Activated T-helper 9 cell treated with anti-CD3 and anti-CD28 coated beads, Interleukin-2, amount 50 U/mL, for 16 hours (primary cell): ENCODE measurements at places on chromosomes 2 and 18.

DNA sequence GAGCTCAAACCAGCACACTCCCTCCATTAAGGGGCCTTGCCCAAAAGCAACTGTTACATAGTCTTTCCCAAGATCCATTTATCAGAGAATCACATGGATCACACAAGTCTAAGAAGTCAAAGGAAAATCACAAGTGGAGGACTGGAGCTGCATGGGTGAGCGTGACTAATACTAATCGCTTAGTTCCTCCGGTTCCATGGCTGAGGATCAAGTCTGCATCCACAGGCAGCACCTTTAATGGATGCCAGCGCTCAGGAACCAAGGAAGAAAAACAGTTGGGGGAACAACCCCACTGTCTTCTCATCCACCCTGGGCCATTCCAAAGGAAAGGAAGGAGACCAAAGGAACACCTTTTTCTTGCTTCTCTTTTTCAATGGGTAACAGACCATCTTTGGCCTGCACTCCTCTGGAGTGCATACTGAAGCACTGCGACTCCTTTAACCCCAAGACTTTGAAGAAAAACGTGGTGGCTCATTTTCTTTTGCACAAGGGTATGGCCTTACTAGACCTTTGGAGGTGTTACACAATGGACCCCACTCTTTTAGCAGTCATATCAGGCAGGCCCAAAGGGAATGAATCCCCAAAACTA, 9.2 kb upstream of the WDR33 start:
- DNase-seq, result no peak

- DNase-seq, result no peak
Measured at GRCh38 chr2:127640082-127641072, 5.6 kb upstream of the GPR17 start.

DNA sequence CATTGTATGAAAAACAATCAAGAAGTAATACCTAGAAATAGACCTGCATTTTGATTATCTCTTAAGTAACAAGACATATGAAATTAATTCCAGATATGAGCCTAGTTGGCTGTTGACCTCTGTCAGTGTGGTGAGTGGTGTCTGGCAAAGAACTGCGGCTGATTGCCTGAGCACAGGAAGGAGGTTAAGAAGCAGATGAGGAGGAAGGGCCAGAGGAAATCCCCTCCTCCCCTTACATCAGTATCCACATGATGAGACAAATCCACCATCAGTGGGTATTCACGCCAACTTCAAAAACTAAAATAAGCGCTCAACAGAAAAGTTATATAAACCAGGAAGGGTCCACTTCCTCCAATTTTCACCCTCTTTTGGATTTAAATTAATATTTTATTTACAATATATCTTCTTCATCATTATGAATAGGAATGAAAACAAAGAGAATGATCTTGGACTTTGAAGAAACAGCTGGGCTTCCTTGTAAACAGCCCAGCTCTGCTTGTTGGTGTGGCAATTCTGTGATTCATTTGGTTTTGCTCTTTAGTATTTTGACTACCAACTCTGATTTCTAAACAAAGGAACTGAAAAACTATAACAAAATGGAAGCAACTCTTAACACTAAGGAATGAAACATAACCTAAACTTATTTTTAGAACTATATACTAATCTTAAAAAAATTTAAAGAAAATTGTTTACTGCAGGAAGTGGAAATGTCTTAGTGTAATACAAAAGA, 27.3 kb downstream of the RFTN2 start:
- no peak for DNase-seq

DNA sequence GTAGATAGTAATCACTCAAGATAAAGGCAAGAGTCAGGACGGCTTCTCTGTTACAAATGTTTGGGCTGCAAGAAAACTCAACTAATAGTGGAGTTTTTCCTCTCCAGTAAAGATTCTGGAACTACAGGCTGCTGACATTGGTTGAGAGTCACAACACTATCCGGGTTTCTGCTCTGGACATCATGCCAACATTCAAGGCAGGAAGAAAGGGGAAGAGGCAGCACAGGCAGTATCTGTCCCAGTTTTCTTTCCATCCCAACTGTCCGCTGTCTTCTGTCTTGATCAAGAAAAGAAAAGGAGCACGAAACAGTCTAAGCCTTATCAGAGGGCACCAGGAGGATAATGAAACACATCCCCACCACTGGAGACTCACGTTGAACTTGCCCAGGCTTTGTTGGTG, 132.1 kb downstream of the MAIP1 start:
- DNase-seq, result no peak

DNA sequence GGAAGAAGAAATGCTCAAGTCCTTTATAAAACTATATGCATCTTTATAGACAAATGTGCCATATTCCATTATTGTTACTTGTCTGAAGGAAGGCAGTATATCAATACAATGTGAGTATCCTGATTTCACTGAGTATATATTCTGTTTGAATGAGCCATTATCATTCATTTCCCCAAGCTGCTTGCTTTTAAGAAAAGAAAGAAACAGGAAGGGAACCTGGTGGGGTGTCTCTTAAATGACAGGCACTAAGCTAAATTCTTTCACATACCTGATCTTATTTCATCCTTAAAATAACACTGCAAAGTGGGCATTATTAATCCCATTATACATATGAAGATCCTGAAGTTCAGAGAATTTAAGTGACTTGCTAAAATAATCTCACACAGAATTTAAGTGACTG, 307.9 kb downstream of the SLC8A1 start:
- DNase-seq, result no peak

DNA sequence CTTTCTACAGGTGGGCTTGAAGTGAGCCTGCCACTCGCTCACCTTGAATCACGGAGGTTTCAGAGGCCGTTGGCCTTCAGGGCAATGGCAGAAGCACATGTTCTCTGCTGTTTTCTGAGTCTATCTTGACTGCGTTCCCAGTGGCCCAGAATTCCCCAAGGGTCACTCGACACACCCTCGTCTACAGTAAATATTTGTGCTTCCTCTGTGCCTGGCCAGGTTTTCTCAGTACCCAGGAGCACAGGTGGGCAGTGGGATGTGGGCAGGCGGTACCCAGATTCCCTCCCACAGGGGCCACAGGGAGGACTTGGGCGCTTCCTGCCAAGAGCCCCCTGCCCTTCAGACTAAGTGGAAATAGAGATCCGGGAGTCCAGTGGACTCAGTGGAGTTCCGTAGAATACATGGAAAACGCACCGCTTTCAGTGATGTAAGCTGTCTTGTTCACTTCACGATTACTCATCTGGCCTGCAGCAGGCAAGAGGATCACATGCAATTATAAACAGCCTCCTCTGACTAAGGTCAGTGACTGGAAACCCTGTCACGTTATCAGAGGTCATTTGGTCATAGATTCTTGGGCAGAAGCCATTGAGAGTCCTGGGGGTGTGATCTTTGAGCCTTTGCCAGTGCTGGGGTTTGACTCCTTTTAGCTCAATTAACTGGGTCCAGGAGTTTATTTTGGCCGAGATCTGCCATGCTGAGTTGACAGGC, 179.8 kb downstream of the NEDD4L start:
- no peak for DNase-seq

GRCh38 chr2:45001869-45002385, 7.3 kb downstream of the SIX2 start:
- no peak for DNase-seq

GRCh38 chr2:145360129-145360790, 840.3 kb upstream of the ZEB2 start:
- no peak for DNase-seq

- no peak for DNase-seq
Measured at GRCh38 chr18:68233018-68233417, 481.9 kb downstream of the TMX3 start.

DNA sequence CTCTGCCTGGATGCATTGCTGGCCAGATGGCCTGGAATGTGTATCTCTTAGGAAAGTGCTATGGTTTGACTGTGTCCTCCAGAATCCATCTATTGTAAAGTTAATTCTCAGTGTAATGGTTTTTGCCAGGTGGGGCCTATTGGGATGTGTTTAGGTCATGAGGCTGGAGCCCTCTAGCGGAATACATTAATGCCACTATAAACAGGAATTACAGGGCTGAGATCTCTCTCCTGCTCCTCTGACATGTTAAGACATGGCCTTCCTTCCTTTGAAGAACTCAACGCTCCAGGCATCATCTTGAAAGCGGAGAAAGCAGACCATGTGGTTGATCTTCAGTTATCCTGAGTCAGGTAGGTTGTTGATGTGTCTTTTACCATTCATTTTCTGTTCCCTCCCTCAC, 276.4 kb downstream of the RPIA start:
- DNase-seq, result no peak

DNA sequence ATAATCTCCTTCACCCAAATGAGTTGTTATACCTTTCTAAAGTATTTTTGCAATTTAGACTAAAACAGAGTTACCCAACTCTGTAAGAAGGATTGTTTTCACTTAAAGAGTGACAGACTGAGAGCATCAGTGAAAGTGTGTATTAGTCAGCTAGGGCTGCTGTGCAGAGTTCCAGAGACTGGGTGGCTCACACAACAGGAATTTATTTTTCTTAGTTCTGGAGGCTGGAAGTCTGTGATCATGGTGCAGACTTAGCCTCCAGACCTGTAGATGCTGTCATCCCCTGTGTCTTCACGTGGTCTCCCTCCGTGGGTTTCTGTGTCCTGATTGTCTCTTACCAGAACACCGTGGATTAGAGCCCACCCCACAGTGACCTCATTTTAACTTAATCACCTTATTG, 40.0 kb downstream of the BCL2L11 start:
- no peak for DNase-seq

DNA sequence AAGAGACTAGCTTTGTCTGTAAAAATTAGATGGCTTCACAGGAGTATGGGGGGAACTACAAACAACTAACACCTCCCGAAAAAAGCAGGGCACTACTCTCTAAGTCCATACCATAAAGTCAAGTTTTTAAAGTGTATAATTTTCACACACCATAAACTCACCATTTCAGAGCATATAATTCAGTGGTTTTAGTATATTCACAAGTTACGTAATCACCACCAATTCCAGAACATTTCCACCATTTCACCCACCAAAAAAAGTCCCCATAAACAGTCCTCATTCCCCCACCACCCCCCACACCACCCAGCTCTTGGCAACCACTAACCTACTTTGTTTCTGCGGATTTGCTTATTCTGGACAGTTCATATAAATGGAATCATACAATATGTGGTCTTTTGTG, 33.8 kb downstream of the CFAP36 start:
- DNase-seq, result no peak

DNA sequence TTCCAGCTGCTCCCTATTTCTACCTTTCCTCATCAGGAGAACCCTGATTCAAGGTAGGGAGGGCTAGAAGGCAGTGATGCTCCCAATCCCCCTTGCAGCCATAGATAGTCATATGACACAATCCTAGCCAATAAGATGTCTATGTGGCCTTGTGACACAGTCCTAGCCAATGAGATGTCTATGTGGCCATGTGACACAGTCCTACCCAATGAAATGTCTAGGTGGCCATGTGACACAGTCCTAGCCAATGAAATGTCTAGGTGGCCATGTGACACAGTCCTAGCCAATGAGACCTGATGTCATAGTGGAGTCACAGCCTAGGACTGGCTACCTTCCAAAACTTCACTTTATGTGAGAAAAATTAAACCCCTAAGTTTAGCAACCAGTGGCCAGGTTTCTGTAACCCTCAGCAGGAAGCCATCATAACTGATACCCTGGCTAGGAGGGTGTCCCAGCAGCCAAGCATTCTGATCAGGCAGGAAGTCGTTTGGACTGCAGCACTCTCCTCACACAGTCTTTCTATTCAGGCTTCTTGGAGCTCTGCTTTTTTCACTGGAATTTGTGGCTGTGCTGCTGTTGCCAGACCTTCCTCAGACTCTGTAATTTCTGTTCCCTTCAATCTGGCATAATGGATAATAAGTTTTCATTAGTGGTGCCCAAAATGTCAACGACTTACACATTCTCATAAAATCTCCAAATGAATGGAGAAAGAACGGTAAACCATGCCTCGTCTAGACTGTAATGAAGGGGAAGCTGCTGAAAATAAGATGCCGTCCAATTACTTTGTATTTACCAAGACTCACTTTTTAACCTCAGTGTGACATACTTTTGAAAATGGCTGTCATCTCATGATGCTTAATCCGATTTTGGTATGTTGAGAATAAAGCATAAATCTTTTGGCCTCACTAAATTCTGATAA, 165.0 kb upstream of the NCKAP5 start:
- DNase-seq, result no peak

GRCh38 chr18:46199515-46200147, 95.4 kb downstream of the HAUS1 start:
- no peak for DNase-seq

DNA sequence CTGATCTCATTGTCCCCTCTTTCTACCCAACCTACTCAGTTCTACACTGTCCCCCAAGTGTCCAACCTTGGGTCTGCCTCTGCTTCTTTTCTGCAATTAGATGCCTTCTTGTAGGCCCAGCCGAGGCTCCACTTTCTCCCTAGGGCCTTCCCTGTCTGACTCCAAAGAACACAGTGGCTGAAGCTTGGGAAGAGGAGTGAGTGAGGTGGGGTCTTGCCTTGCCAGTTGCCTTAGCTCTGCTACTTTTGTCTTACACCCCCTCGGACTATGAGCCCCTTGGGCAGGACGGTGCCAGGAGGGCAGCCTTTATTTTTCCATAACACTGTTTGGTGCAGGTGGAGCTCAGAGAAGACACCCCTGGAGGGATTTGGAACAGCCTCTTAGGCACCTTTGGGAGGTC, 345.1 kb downstream of the CYP26B1 start:
- no peak for DNase-seq

DNA sequence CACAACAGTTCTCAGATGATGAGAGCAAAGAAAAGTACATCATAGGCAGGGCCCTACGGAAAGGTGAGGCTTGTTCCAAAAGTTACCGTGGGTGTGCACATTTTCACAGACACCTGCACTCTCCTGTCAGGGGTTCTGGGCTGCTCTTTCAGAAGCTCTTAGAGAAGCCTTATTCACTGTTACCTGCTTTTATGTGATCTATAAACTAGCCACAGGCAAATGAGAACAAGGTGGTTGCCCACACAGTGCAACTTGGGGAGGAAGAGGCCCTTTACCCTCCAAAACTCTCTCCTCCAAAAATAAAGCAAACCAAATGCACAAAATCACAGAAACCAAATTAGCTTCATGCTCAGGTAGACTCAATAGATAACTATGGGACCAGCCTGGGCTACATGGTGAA, 11.1 kb upstream of the CUL3 start:
- no peak for DNase-seq

- DNase-seq, result no peak
Measured at GRCh38 chr2:40396124-40396523, 55.8 kb downstream of the SLC8A1 start.

GRCh38 chr18:8750954-8751415, 45.6 kb downstream of the MTCL1 start:
- no peak for DNase-seq

DNA sequence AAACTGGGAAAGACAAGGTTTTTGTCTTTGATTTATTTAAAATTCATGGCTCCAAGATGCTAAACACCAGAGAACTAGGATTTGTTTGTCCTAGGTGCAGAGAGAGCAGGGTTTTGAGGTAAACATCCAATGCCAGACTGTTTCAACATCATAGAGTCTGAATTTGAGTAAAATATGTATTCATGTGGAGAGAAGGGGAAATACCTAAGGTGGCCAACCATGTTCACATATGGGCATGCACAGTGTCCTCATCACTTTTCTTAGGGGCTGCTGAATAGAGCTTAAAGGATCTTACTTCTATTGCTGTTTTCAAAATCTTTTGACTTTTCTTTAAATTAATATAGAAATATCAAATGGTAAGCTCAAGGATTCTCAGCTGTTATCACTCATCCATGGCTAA, 287.0 kb upstream of the CCDC68 start:
- no peak for DNase-seq

- no peak for DNase-seq
Measured at GRCh38 chr18:6504605-6505497, 90.1 kb upstream of the L3MBTL4 start.
